ENCODE measurements at places on chromosomes 3 and 15.

DNA sequence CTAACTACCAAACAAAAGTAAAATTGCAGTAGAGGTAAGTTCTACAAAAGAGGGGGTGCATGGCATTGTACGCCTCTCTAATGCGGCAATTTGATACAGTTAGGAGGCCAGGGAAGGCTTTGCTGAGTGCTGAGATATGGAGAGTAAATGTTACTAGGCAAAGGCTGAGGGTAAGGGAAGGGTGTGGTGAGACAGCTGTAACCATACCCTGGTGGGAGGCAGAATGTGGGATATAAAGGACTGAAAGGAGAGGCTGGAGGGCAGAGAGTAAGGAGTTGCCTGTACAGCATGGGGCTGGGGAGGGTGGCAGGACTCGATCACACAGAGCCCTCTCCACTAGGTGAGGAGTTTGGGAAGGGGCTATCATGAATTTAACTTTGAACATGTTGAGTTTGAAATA is 106.3 kb downstream of the PDCD6IP start:
- no peak for DNase-seq

DNA sequence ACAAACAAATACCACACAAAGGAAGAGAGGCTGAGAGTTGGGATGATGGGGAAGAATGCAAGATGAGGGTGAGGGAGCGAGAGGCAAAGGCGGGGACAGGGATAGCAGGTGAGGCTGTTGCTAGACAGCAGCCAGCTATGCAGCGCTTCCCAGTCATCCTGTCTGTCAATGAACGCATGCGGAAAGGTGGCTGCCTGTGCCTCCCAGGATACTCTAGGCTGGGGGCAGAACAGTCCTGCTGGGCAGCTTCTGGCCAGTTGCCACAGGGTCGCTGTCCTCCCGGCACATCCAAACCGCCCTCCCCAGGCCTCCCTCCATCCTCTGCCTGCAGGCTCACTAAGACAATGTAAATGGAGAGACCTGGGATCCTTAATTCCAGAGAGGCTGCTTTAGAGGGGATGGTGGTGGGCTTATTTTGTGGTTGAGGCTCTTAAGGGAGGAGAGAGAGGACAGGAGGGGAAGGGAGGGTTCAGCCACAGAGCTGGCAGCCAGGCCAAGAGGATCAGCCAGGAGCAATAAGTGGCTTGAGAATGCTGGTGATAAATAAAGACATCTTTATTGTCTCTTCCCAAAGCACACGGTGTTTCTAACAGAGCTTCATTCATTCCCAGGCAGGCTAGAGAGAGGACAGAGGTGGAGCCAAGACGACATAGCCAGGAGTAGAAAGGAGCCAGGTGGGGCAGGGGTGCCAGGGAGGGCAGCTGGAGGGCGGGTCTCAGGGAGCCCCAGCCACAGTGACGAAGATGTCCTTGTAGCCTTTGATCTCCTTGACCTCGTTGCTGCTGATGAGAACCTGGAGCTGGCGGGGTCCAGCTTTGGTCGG is 9.2 kb upstream of the TGM5 start:
- DNase-seq, result no peak

DNA sequence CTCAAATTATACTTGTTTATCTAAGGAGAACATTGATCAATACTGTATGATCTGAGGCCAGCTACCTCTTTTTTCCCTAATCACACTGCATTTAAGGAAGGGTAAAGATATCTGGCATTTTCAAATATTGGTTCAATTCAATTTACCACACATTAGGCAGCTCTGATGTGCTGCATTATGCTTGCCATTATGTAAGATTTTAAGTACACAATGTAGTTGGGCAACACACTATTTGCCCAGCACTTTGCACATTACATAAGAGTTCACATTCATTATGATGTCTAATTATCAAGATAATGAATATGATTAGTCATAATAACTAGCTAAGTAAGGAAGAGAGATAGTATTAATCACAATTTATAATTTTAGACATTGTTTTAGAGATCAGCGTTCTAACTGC is 196.3 kb downstream of the BCHE start:
- no peak for DNase-seq

- no peak for DNase-seq
Measured at GRCh38 chr3:136909187-136909586, 47.2 kb downstream of the NCK1 start.

DNA sequence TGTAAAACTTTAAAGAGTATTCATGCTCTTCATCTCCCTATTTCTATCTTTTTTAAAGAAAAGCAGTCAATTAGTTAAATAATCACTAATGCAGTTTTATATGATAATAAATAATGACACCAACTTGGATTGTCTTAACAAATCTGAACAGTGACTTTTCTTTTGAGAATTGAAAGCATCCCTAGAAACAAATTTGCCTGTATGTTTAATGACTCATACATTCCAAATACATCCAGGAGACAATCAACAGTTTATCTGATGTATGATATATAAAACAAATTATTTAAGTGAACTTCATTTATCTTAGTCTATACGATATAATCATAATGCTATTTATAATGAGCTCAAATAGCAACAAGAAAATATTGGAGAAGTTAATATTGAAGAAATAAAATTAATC is 78.0 kb downstream of the ALCAM start:
- no peak for DNase-seq

DNA sequence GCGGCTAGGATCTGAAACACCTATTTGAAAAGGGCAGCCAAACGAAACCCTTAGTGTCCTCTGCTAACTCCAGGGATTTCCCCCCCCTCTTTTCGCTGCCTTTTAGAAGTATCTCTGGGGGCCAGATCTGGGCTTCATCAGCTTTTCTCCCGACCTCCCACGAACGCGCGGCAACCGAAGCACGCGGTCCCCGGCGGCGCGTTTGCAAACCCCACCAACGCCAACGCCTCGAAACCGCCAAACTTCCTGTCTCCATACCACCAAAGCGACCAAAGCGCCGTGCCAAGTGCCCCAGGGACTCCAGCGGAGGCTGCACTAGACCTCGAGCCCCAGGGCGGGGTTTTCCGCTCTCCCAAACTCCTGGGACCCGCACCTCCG is 155.8 kb upstream of the FRMD4B start:
- no peak for DNase-seq

DNA sequence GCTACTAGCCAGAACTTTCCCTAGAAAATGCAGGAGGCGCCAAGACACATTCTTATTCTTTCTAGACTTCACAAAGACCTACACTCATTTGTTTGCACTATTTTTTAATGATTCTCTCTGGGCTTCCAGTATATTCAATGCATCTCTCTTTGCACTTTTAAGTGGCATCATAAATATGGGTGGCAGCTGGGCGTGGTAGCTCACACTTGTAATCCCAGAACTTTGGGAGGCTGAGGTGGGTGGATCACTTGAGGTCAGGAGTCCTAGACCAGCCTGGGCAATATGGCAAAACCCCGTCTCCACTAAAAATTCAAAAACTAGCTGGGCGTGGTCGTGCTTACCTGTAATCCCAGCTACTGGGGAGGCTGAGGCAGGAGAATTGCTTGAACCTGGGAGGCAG is 5.6 kb upstream of the GCNT3 start:
- DNase-seq, result no peak

DNA sequence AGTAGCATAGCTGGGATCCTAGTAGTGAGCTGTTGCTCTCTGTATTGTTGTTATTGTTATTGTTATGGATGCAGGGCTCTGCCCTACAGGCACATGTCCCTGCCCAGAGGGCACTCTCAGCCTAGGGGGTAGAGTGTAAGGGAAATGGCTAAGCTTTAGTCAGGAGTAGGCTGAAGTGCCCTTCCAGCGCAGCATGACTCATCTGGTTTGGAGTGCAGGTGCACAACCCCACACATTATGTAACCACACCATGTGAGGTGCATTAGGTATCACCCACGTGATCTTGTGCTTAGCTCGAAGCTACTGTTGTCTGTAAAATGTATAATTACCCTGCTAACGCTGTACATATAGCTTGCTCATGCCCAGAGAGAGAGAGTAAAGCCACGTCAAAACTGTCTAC is 48.3 kb upstream of the TIPARP start:
- no peak for DNase-seq

GRCh38 chr15:70466895-70467529 is 296.3 kb downstream of the UACA start:
- DNase-seq, result peak; percentile 73

GRCh38 chr3:62833538-62833937 is 41.7 kb downstream of the CADPS start:
- peak; percentile 17 for DNase-seq

GRCh38 chr15:34360298-34360697 is 6.7 kb downstream of the LPCAT4 start:
- no peak for DNase-seq

- DNase-seq, result no peak
Measured at GRCh38 chr3:169760479-169760878, 4.4 kb downstream of the TERC start.

DNA sequence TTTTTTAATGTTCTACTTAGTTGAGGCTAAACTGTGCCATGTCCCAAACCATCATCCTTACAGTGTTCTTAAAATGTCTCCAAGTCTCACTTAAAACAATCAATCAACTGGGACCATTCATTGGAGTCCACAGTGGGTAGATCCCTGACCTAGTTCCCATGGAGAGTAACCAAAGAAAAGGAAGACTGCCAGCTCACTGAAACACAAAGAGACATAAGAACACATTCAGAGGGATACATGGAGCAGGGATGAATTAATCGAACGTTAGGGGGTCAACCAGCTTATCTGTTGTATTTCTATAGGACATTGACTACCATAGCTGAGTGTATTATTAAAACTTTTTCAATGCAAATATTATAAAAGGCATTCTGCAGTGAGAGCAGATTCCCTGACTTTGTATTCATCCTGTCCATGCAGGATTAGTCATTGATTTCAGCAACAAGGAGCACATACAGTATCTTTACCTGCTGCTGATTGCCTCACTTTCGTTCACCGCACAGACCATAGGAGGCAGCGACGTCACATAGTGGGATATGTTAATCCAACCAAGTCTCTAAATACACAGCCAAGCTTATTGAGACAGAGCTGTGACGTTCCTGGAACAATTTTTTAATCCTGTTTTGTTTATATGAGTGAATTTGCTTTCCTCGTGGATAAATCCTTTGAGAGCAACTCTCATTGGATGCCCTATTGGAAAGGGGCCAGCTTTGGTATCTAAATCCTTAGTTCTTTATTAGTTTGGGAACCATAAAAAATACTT is 364.9 kb upstream of the RBMS3 start:
- DNase-seq, result peak; percentile 39

GRCh38 chr3:65020281-65021160 is 332.7 kb upstream of the ADAMTS9 start:
- no peak for DNase-seq

DNA sequence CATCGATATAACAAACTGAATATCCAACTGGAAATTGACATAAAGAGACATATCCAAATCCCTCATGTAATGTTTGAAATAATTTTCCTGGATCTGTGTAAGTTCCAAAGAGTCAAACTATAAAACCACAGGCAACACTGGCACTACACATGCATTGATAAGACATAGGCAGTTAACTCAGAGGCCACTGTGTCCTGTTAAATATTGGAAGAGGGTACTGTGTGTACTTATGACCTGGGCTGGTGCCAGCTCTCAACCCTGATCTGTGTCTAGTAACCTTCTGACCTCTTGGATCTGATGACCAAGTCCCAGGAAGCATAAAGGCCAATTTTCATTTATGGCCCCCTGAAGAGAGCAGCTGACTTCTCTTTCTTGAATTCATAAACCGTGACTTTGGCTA is 4.5 kb downstream of the NR1I2 start:
- DNase-seq, result no peak

GRCh38 chr3:141870091-141870687 is 6.3 kb upstream of the ATP1B3 start:
- no peak for DNase-seq

DNA sequence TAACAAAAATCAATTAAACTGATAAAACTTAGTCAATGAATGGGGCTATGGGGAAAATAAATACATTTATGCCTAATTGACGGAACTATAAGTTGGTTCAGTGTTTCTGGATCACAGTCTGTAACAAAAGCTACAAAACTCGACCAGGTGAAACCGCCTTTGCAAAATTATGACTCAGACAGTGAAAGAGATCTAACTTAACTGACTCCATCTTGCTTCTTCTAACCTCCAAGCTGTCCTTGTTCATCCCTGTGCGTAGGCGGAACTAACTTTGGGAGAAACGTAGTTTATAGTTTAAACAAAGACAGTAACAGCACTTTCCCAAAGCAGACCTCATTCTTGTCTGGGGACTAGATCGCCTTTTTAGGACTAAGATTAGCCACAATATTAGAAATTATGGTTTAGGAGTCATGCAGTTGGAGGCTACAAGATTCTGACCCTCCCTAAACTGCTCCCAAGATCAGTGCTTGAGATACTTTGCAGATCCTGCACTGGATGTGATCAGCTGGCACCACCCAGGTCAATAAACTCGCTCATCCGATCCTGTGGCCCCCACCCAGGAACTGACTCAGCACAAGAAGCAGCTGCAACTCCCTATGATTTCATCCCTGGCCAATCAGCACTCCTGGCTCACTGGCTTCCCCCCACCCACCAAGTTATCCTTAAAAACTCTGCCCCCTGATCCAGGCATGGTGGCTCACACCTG is 7.2 kb upstream of the MFGE8 start:
- no peak for DNase-seq

DNA sequence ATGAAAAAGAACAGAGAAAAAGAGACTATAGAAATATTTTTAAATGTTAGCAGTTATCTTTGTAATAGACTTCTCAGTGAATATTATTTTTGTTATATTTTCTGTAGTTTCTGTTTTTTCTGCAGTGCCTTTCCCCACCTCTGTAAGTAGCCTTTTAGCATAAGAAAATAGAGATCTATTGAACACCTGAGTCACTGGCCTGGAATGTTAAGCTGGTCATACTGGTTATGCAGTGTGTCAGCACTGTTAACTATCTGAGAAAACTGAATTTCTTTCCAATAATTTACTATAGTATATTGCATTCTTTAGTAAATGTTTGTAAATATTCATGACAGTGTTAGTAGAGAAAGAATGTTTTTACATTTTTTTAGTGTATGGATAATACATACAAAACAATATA is 79.8 kb downstream of the NECTIN3 start:
- DNase-seq, result no peak

DNA sequence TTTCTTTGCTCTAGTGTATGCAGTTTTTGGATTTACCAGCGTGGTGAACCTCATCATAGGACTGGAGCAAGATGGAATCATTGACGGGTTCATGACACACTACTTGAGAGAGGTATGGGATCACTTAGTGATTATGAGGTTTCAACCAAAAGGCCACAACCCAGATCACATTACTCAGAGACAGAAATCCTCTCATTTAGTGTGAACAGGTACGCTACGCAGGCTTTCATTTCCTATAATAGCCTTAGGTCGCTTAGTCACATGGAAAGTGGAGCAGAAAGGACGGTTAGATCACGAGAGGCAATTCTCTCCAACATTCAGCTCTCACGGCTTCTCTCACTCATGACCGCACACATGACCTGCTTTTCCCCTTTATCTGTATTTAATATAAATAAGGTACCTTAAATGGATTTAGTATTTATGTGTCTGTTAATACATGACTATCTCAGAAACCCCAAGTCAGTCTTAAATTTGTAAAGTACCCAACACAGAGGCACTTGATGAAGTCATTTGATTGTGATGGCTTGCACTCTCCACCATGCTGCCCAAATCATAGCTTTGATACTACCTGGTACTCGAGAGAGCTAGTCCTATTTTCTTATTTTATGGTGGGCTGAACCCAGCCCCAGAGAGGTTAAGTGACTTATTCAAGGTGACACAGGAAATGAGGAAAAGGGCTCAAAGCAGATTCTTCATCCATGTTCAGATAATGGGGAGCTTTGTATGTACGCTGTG is 8.6 kb downstream of the TM6SF1 start:
- no peak for DNase-seq

- DNase-seq, result no peak
Measured at GRCh38 chr15:74226761-74227540, 9.2 kb upstream of the CCDC33 start.

Data from HEK293T (cell line).